ENCODE measurements at places on chromosomes 7 and 10.

GRCh38 chr7:87424075-87424474 is 51.4 kb downstream of the ABCB4 start:
- no peak for DNase-seq

DNA sequence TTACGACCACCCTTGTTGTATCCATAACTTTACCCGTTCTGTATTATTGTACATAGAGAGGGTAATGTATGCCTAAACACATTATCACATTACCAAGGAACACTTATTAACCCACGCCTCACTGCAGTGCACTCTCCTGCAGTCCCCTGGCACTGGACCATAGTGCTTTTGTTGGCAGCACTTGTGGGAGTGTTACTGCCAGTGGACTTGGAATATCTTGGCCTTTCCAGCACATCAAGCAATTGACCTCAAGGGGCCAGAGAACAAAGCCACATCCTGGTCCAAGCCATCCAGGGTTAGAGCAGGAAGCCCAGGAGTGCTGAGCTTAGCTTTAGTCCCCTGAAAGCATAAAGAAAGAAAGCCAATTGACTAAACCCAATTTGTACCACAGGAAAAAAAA is 304.2 kb downstream of the PCDH15 start:
- no peak for DNase-seq

DNA sequence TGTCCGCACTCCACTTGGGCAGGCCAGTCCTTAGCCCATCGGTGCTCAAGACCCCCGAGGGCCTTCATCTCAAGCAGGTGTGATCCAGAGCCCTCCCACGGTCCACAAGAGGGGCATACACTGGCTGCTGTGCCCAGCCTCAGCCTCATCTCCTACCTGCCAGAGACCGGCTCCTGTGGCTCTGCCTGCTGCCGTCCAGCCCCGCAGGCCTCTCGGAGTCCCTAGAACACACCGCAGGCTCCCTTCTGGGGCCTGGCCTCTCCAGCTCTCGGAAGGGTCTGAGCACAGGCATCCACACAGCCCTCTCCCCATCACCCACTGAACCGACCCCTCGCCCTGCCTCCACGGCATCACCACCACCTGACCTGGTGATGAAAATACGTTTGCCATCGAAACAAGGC is 147.4 kb downstream of the PRKAG2 start:
- DNase-seq: no peak

- no peak for DNase-seq
Observed at GRCh38 chr10:7634142-7634894, 32.4 kb downstream of the ITIH5 start.

- no peak for DNase-seq
Observed at GRCh38 chr7:90446137-90446899, 23.1 kb upstream of the PTTG1IP2 start.

DNA sequence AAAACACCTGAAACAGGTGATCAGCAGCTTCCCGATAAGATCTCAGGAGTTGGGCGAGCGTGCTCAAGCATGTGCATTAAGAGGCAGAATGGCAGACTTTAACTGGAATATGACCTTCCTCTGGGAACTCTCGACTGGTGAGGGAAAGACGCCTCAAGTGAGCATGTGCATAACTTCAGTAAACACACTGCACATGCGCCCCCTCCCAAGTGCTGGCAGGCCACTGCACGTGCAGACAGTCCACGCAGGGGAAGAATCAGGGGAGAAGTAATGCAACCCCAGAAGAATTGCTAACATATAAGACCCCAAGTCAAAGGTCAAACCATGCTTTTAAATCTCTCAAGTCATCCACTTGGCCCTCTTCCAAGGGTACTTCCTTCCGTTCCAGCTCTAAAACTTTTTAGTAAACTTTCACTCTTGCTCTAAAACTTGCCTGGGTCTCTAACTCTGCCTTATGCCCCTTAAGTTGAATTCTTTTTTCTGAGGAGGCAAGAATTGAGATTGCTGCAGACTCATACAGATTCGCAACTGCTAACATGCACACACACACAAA is 541.0 kb downstream of the TNS3 start:
- no peak for DNase-seq

DNA sequence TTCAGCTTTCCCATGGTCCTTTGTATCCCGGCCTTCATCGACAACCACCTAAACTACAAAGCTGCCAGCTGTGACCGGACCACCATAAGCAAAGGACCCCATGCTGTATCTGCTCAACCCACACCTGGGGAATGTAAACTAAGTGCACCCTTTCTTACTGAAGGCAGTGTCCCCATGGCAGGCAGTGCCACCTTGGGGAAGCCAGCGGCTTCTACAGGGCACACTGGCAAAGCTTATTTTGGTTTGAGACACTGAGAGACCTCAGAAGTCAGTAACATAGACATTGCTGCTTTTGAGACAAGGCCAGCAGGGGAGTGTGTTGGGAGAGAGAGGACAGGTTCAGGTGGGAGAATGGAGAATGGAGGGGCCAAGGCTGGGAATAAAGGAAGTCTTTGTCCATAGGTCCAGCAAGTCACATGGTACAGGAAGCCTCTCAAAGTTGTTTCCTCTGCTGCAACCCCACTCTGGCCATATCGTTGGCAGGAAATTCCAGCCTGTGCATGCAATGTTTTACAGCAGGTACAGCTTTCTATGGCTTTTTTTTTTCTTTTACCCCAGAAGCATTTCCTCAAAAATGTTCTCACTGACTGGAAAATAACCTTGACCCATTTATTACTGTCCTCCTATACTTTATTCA is 85.9 kb upstream of the NPVF start:
- no peak for DNase-seq

DNA sequence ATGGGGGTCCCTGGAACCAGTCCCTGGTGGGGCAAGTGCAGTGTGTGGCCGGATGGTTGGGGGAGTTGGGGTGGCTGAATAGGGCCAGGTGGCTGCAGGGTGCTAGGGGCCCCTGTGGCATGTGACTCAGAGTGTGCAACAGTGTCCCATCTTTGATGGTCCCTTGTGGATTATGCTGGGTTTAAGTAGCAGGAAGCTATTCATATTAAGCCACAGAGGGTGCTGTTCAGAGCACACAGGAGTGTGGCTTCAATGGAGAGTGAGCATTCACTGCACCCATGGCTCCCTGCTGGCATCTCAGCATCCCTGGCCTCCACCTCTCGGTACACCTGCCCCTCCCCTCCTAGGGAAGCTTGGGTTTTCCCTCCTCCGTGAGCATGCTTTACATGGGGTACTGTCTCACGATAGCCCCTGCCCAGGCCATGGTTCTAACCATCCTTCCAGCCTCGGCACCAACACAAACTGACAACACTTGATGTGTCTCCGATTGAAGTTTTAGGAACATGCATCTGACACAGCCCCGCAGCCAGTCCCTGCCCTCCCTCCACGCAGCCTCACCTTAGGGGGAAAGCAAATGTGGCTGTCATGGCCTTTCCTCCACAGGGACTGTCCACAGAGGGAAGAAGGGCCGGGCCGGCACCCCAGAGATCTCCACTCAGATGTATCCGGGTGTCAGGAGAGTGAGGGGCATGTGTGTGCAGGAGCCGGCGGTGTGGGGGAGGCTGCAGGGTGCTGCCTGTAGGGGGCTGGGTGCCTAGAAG is 30.4 kb upstream of the PPIF start:
- DNase-seq: no peak

DNA sequence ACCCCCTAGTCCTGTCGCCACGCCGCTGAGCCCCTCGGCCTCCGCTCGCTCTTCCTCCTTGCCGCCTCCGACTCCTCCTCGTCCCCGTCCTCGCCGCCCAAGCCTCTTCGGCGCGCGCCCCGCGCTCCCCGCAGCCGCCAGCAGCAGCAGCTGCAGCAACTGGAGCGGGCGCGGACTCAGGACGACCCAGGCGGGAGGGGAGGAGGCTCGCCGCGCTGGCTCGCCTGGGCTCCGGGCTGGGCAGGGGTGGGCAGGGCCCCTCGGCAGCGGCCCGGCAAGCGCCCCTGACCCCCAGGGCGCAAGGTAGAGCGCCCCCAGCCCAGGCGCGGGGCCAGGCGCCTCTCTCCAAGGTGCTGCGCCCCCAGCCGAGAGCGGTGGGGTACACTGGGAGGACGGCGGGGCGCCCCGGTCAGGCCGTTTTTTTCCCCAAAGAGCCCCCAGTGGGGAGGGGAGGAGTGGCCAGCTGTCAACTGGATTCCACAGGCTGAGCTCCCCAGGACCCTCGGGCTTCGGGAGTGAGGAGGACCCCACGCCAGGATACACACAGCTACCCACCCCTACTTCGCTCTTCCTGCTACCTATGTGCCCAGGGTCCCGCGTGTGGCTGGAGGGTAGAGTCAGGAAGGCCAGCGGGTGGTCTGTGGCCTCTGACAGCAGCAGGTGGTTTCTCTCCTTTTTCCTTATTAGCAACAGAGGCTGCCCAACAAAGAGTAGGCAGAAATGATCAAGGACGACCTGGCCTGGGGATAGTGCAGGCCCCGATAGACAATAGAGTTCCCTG is 903 bp upstream of the KCNMA1 start:
- no peak for DNase-seq

DNA sequence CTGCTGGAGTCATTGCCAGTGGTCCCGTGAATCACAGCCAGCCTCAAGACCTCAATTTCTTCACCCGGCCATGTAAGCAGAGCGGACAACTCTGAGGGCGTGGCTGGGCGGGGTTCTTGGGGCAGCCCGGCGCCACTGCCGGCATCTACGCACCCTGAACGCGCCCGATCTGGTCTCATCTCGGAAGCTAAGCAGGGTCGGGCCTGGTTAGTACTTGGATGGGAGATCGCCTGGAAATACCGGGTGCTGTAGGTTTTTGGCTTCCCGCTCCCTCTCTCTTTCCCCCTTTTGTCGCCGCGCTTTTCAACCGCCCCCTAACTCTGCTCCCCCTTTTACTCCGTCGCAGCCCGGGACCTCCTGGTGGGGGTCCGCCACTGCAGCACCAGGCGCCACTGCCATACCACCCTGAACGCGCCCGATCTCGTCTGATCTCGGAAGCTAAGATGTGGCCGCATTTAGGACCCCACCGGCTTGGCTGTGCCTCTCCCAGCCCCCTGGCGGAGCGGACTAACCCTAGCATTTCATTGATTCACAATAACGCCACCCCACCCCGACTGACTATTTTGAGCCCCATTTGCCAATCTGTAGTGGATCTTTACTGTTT is 25.3 kb downstream of the GARIN1A start:
- DNase-seq: peak; percentile 61

- DNase-seq: no peak
Observed at GRCh38 chr7:12322284-12322902, 81.3 kb downstream of the VWDE start.

DNA sequence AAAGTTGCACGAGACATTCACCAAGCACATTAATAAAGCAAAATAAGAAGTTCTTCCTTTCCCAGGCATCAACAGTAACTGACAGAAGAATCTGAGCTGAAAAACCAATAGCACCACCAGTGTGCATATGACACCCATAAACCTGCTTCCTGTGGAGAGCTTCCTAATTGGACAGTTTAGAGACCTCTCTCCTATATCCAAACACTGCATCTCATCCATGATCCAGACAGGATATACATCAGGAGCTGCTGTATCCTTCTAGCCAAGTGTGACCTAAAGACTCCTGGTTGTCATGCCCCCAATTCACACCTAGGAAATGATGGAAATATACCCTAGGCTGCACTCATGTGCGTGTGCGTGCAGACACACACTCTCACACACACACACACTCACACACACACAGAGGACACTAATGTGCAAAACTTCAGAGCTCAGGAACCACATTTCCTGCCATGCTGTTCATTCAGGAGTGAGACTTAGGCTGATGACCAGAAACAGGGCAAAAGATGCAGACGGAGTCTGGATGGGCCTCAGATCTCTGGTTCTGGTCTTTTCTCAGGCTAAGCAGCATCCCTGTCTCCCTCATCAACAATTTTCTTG is 58.0 kb downstream of the MAP3K8 start:
- DNase-seq: no peak

DNA sequence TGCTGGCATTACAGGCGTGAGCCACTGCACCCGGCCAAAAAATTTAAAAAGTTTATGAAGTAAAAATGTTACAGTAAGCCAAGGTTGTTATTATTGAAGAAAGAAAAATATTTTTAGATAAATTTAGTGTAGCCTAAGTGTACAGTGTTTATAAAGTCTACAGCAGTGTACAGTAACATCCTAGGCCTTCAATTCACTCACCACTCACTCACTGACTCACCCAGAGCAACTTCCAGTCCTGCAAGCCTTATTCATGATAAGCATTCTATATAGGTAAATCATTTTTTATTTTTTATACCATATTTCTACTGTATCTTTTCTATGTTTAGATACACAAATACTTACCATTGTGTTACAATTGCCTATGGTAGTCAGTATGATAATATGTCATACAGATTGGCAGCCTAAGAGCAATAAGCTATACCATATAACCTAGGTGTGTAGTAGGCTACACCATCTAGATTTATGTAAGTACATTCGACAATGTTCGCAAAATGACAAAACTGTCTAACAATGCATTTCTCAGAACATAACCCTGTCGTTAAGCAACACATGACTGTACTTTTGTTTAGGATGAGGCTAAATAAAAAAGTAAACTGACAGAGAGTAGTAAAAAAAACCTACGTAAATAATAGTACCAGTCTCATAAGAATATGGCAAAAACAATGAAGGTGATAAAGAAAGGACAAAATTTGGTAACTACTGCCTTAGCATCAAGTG is 77.8 kb upstream of the FAM133B start:
- no peak for DNase-seq

- DNase-seq: no peak
Observed at GRCh38 chr10:78560341-78560688, 508.5 kb upstream of the ZMIZ1 start.

GRCh38 chr7:141754939-141755338 is 9.0 kb upstream of the TAS2R3 start:
- no peak for DNase-seq

GRCh38 chr10:19097151-19097550 is 48.5 kb downstream of the MALRD1 start:
- no peak for DNase-seq

Data from stimulated activated CD4-positive, alpha-beta T cell treated with anti-CD3 and anti-CD28 coated beads, Interleukin-2, amount 100 ng/mL, for 48 hours (primary cell).